HT1080 (cell line): ENCODE measurements at places on chromosomes 4 and X. TPM values are rescaled to one million over a fixed set of nuclear protein-coding genes. Genes with fewer than 3 reads are reported as not detected.

ART3 gene
- total RNA-seq = not detected in 2 replicates

DNASE1L1 gene
- 52.7 and 59.7 TPM in 2 replicates for total RNA-seq

BRS3 gene
- total RNA-seq = not detected in 2 replicates

TMEM255A gene
- 0.03 TPM in 1 of 2 replicates, not detected in the other for total RNA-seq

KLB gene
- total RNA-seq = not detected in 2 replicates

DNA sequence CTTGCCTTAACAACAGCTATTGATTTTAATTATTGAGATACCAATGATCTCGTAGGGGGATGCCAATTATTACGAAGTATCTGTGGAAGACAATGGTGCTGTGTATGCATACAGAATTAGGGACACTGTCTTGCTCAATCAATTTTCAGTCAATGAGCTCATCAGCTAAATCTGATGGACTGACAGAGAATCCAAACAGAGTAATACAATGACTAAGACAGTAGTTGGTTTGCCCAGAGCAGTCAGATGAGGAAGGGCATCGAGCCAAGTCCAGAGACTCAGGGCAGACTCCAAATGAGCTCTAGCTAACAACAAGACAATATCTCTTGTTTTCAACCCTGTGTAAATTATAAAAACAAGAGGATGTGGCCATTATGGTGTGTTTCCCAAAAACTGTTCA, 14.7 kb upstream of the GSX2 start:
- DNase-seq = peak; percentile 92

DNA sequence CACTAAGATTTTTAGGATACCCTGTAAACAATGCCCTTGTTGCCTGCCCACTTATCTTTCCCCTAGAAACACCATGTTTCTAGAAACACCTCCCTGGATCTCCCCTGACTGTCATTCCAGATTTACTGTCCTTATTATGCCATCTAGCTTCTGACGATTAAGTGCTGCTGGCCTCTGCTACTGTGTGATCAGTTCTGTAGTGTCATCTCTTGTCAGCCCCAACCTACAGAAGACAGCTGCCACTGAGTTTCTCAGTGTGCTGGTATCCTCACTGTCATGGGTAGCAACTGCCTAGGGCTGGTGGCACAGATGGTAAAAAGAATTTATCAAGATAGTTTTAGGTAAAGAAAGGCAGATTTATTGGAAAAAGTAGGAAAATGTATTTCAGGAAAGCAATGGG, 68.7 kb upstream of the WWC2 start:
- no peak for DNase-seq

DNA sequence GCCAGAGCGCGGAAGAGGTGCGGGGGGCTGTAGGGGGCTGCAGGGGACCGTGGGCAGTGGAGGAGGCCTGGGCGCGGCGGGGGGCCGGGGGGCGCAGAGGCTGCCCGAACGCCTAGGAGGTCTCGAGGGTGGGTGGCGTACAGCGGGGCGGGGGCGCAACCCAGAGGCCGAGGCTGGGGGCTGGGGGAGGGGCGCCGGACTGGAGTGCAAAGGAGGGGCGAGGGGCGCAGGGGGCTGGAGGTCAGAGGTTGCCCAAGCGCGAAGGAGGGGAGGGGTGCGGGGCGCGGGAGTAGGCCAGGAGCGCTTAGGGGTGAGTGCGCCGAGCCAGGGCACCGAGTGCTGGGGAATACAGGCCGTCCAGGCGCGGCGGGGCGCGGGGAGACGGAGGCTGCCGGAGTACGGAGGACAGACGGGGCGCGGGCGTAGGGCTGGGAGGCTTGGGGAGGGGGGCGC, 255 bp downstream of the GYG2 start:
- no peak for DNase-seq

- DNase-seq = peak; percentile 67
These were observed 6.0 kb upstream of the EFNB1 start for GRCh38 chrX:68822641-68823410.

- DNase-seq = peak; percentile 40
These were observed 103.7 kb downstream of the APOOL start for GRCh38 chrX:85107407-85107806.

DNA sequence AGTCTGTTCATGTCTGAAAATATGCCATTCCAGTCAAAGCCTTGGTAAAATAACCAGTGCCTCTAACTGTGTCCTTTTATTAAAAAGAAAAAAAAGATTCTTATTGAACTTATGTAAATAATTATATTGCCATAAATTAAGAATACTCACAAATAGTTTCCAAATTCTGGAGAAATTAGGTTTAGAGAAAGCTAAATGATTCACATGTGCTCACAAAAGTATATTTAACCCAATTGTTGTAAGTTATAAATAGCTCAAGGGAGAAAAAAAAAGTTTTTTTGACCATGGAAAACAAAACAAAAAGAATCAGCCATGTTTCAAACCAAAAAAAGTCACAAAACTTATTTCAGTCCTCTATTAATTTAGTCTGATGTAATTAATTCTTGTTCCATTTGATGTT, 25.3 kb upstream of the HERC6 start:
- DNase-seq = no peak

- DNase-seq = no peak
These were observed 57.3 kb downstream of the SH3BGRL start for GRCh38 chrX:81259020-81259713.

GRCh38 chr4:11542952-11543351, 114.3 kb upstream of the HS3ST1 start:
- peak; percentile 41 for DNase-seq

- no peak for DNase-seq
These were observed 56.5 kb upstream of the PHKA2 start for GRCh38 chrX:19040373-19040772.

DNA sequence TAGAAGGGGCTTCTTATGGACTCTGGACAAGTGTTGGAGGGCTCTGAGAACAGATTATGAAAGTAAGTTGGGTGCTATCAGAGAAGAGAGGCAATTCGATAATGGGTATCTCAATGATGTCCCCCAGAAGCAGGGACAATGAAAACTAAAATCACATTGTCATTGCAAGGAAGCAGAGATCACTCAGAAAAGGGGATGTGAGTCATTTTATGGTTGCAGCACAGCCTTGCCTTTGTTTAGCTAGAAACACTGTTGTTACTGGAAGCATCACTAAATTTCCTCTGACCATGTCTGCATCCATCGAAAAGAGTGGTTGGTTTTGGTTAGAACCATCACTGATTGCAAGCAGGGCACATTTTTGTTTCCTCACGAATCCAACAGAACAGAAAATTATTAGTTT, 246.8 kb upstream of the NWD2 start:
- DNase-seq = peak; percentile 75

GRCh38 chr4:138241281-138242075, 671 bp downstream of the SLC7A11 start:
- no peak for DNase-seq

GRCh38 chr4:146222313-146222712, 8.0 kb downstream of the REELD1 start:
- DNase-seq = peak; percentile 77

DNA sequence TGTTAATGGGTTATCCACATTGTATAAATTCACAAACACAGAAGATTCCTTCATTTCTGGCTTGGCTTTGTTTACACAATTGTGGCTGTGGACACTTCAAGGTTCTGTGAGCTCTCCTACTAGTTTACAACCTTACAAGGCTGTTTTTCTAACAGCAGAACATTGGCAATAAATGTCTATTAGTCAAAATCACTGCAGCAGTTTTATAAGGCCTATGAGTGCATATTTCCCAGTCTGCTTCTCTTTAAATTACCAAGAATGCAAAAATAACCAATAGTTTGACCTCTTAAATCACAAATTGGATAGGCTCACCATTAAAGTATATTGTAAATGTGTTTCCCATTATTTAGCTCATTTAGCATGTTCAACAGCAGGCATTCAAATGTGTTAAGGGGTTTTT, 239.2 kb downstream of the DKK2 start:
- no peak for DNase-seq
